ENCODE measurements at places on chromosomes 6 and 20.

DNA sequence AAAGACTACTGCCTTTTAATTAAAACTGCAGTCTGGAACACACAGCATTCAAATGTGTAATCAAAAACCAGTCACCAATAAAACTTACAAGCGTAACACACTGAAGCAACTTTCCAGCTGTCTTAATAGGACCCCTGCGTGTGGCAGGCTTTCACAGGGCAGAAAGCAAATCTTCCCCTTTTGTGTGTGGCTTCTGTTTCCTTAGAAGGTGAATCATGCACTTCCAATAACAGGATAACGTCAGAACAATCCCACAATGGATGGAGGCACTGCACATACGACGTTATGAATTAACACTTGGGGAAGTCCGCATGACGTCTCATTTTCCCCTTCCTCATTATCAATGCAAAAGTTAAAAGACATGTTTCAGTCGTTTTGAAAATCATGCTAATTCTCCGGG, 44.8 kb downstream of the INSM1 start:
- DNase-seq: no peak

DNA sequence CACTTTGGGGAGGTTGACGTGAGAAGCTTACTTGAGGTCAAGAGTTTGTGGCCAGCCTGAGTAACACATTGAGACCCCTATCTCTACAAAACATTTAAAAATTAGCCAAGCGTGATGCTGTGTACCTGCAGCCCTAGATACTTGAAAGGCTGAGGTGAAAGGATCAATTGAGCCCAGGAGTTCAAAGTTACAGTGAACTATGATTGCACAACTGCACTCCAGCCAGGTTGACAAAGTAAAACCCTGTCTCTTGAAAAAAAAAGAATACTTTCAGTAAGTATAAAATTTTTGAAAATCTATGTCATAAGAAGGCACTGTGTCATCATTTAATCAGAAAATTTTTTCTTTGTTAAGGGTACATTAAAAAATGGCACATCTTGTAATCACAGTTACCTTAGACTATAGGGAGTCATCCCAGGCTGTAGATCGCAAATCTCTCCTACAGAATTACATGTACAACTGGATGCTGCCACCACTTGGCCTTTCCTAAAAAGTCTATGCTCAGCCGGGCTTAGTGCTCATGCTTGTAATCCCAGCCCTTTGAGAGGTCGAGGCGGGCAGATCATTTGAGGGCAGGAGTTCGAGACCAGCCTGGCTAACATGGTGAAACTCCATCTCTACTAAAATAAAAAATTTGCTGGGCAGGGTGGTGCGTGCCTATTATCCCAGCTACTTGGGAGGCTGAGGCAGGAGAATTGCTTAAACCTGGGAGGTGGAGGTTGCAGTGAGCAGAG, 17.0 kb upstream of the MRS2 start:
- no peak for DNase-seq

- DNase-seq: no peak
Measured at GRCh38 chr6:142725024-142725770, 219.8 kb downstream of the HIVEP2 start.

DNA sequence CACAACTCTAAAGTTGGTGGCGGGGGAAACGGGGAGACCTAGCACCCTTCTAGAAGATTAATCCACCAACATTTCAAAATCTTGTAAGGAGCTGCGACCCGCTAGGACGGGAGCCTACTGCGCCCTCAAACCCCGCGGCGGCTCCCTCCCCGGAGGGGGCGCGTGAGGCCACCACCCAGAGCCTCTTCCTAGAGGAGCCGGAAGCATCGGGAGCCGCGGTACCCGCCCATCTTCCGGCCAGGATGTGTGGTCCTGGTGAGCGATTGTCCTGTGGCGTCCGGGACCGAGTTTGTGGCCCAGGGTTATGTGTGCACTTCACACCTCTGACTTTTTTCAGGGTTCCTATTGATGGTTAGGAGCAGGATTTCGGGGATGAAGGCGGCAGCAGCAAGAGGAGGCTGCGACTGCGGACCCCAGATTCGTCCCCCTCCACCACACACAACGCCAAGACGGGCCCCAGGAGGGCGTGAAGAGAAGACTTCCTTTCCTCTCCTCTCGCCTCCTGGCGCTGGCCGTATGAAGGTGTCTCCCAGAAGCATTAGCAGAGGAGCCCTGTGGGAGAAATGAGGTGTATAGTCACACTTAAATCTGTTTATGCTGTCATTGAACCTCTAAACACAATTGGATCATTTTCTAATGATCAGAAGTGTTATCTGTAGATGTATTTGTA, 10.7 kb downstream of the ZNF165 start:
- no peak for DNase-seq

DNA sequence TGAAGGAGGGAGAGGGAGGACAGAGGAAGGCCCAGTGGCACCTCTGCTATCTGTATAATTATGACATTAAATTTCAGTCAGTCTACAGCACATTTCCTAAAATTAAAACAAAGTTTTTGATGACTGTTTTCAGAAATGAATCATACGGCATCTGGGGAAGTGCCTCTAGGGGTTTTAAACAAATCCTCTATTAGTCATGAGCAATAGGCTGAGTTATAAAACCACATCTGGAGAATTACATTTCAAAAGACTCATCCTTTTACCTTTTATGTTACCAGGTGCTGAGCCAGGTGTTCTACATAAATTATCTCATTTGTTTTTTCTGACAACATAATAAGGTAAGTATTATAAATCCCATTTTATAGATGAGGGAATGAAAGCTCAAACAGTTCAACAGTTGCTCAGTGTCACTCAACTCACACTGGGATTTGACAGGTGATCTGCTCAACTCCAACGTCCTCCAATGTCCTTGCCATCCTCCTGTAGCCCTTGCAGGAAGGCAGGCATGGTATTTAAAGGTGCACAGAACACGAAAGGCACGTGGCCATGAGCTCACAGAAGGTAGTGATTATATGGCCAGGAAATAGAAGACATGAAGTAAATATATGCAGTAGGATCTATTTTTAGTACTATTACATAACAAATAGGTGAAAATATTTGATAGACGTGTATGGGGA, 184.2 kb upstream of the MAN1A1 start:
- DNase-seq: no peak

GRCh38 chr6:111523484-111524167, 40.6 kb upstream of the REV3L start:
- DNase-seq: no peak

- no peak for DNase-seq
Measured at GRCh38 chr6:56934876-56935275, 20.0 kb upstream of the BEND6 start.

Measured in head of caudate nucleus (tissue), 42 donors.